SJSA1 (cell line): ENCODE measurements at places on chromosomes 3 and 15. TPM values are rescaled to one million over a fixed set of nuclear protein-coding genes. Genes with fewer than 3 reads are reported as not detected.

QTRT2 gene
- total RNA-seq = 19.7 and 22.7 TPM in 2 replicates

SPSB4 gene
- total RNA-seq = 0.05 TPM in 1 of 2 replicates, not detected in the other

TRA2B gene
- 157 and 210 TPM in 2 replicates for total RNA-seq

SEMA6D gene
- total RNA-seq = 2.3 and 3.7 TPM in 2 replicates

GASK1A gene
- total RNA-seq = not detected in 2 replicates

P3H2 gene
- total RNA-seq = 166 and 188 TPM in 2 replicates

DLG1 gene
- 51.6 and 81.2 TPM in 2 replicates for total RNA-seq

A4GNT gene
- not detected in 2 replicates for total RNA-seq

PIGZ gene
- 0.13 and 0.84 TPM in 2 replicates for total RNA-seq

MYL3 gene
- not detected in 2 replicates for total RNA-seq

ARPIN gene
- total RNA-seq = 4.0 and 8.2 TPM in 2 replicates

CIB1 gene
- total RNA-seq = 30.1 and 36.8 TPM in 2 replicates

GOLGA8Q gene
- total RNA-seq = 0.45 TPM in 1 of 2 replicates, not detected in the other

DUOXA2 gene
- not detected in 2 replicates for total RNA-seq

GHSR gene
- total RNA-seq = not detected in 2 replicates

C3orf49 gene
- total RNA-seq = not detected in 2 replicates

PRSS50 gene
- not detected in 2 replicates for total RNA-seq

MESP1 gene
- 0.26 TPM in 1 of 2 replicates, not detected in the other for total RNA-seq

CFAP100 gene
- not detected in 2 replicates for total RNA-seq

EPHA3 gene
- 0.03 TPM in 1 of 2 replicates, not detected in the other for total RNA-seq

MORC1 gene
- total RNA-seq = not detected in 2 replicates

AGBL1 gene
- not detected in 2 replicates for total RNA-seq

SH2D7 gene
- not detected in 2 replicates for total RNA-seq

MNS1 gene
- 8.4 and 10.1 TPM in 2 replicates for total RNA-seq

CCNB2 gene
- 83.8 and 127 TPM in 2 replicates for total RNA-seq

LDHAL6B gene
- total RNA-seq = not detected in 2 replicates

CLDN16 gene
- total RNA-seq = 0.08 TPM in 1 of 2 replicates, not detected in the other
